Activated T-cell treated with anti-CD3 and anti-CD28 coated beads for 4 hours (primary cell): ENCODE measurements at places on chromosomes 6 and 20.

DNA sequence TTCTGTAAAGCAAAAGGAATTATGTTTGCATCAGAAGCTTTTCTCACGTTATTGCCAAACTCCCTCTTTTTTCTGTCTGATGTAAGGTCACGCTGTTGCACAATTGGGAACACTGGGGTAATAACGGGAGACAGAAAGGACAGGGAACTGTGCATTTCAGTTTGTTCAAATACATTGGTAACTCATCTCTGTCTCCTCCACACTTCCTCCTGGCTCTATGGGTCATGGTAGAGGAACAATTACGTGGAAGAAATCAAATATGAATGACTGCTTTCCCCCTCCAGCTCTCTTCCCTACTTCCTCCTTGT, 132.2 kb upstream of the TNFAIP3 start:
- no peak for DNase-seq

GRCh38 chr6:25695671-25696070, 43.7 kb downstream of the SCGN start:
- no peak for DNase-seq

DNA sequence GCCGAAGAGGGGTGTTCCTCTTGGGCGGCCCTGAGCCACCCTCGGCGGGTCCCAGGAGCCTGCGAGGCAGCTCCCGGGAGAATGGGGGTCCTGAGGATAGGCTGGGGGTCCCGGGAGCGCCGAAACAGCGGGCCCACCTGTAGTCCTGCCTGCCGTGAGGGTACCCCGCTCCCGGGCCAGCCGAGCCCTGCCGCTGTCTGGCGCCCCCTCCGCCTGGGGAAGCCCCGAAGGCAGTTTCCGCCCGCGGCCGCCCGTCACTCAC, 280 bp downstream of the SPATA2 start:
- no peak for DNase-seq

- no peak for DNase-seq
Measured at GRCh38 chr6:169555971-169556617, 145.7 kb downstream of the WDR27 start.

- no peak for DNase-seq
Measured at GRCh38 chr6:88586371-88587149, 376.9 kb downstream of the RNGTT start.

- no peak for DNase-seq
Measured at GRCh38 chr6:164216368-164216767, 801.9 kb downstream of the QKI start.

DNA sequence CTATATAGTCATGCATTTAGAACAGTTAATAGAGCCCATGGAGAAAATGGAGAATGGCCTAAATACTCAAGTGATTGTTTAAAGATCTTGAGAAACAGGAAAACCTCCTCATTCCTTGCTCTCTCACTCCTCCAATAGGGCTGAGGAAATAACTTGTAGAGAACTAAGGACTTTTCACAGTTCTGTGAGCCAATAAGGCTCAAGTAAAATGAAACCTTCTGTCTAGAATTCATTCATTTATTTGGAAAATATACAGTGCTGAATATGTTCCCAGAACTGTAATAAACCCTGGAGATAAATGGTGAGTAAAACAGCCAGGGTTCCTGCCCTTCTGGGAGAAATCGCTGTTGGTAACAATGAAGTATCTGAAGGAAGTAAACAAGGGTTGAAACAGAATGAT, 35.3 kb downstream of the ELOVL2 start:
- no peak for DNase-seq

DNA sequence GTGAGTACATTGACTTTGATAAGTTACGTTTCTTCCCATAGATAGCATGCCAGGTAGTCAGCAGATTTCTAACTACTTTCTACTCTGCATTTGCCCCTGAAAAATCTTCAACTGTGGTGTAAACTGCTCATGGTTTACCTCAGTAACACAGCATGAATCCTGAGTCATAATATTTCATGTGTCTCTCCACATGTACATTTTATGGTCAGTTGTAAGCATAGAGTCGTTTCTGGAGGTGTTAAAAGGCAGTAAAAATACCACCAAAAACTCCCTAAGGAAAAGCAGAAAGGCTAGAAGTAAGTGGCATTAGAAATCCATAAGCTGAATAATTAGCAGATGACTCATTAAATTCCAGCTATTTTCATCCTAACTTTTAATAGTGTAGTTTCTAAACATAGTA, 4.1 kb upstream of the GPR63 start:
- DNase-seq = no peak
